ENCODE measurements at places on chromosomes 5 and 9.

- DNase-seq, result no peak
These were observed 47.0 kb upstream of the ZNF169 start for GRCh38 chr9:94212091-94212490.

DNA sequence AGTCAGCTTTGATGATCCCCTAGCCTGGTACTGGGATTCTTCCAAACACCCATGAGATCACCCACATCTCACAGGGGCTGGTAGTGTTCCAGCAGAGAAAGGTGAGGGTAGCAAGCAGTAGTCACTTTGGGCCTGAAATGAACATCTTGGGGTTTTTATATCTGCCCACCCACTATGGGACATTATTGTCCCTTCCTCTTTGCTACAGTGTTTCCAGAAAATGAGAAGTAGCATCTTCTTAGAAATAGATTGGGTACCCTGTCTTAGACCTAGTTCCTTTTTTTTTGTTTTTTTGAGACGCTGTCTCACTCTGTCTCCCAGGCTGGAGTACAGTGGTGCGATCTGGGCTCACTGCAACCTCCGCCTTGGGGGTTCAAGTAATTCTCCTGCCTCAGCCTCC is 249.2 kb upstream of the ANKRD55 start:
- no peak for DNase-seq

- DNase-seq, result no peak
These were observed 39.6 kb downstream of the SFXN1 start for GRCh38 chr5:175517824-175518450.

DNA sequence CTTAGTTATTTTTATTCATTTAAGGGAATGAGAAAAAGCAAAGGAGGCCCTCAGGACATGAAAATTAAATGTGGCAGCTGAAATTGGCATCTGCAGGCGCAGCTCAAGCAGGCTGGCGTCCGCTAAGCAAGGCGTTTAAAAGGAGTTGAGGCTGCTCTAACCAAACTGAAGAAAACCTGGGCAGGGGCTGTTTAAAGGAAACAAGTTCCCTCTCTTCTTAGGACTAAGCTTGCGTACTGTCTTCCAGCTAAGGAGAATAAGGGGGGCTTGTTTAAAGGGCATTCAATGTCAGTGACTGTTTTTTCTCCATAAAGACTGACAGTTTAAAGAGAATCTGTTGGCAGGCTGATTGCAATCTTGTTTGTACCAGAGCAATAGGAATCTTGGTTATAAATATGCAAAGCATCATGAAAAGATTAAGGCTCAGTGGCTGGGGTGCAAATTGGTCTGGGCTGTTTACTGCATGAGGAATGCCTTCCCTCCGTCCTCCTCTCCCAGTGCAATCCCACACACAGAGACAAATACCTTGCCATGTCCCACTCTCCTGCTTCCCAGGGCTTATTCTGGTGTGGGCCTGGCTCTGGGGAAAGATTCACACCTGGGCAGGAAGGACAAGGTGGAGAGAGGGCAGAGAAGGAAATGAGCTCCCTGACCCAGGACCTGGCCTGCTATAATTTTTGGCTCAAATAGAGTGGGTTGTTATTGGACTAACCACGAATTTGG is 85.9 kb upstream of the LIFR start:
- no peak for DNase-seq

GRCh38 chr5:96655506-96655905 is 6.7 kb upstream of the CAST start:
- DNase-seq, result no peak

DNA sequence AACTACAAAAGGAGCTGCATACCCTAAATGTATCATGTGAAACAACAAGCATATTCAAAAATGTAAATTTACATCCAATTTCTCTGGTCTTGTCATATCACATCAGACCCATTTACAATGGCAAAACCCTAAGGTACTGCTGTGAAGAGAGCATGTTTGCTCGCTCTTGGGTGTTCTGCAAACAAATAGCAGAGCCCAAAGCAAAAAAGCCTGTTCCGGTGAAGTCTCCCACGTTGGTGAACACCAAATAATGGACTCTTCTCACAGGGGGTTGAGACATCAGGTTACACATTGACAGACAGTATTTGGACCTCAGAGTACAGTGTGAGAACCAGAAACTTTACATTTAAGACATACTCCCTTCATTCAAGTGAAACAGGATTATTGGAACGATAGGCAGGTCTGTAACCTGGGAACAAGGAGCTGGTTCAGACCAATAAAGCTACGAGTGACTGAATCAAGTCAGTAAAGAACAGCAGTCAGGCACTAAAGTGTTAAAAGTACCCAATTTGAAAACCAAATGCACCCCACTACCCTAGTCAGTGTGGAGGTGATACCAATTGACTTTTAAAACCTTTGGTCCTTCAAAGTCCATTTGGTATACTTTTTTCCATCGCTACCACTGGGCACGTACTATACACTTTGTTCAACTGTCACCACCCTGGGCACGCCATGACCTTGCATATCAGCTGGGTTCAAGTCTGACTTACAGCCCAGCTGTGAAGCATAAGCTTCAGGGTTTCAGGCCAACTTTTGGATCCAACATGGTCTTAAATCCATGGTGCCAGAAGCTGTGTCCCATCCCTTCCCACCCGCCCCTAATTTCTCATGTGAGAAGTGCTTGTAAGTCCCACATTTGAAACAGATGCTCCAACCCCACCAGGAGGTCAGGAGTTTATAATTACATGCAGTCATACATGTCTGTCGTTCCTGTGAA is 36.4 kb downstream of the ETF1 start:
- DNase-seq, result no peak

DNA sequence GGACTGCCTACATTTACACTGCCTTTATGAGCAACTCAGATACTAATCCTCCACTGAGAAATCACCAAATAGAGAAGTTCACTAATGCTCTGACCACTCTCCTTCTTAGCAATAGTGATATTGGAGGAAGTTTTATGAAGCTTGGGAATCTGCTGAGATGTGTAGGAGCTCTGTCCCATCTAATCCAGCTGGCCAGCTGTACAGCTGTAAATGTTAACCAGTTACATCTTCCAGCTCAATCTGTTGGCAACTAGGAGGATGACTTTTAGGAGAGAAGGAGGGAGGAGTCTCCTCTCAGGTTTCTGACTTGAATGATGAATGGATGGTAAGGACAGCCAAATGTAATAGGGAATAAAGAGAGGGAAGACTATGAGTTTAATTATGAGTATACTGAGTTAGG is 36.3 kb upstream of the LRRC19 start:
- DNase-seq, result no peak

All from CMK (cell line).